HepG2 (cell line): ENCODE measurements at places on chromosomes 6 and 20. TPM values are rescaled to one million over a fixed set of nuclear protein-coding genes. Genes with fewer than 3 reads are reported as not detected.

Gene DEF6
- total RNA-seq, result 9.6 and 10.0 TPM in 2 replicates

Gene XKR7
- total RNA-seq, result not detected in 2 replicates

Gene SOX18
- 1.3 and 1.9 TPM in 2 replicates for total RNA-seq

Gene PPP1R3D
- total RNA-seq, result 3.7 and 4.0 TPM in 2 replicates

Gene RBPJL
- total RNA-seq, result not detected in 2 replicates

Gene ALDH5A1
- 27.6 and 32.5 TPM in 2 replicates for total RNA-seq

Gene CARMIL1
- 2.6 and 2.9 TPM in 2 replicates for total RNA-seq

Gene CLPSL2
- total RNA-seq, result not detected in 2 replicates

- no peak for DNase-seq
Measured at GRCh38 chr6:33567836-33568235, 12.2 kb downstream of the BAK1 start.

DNA sequence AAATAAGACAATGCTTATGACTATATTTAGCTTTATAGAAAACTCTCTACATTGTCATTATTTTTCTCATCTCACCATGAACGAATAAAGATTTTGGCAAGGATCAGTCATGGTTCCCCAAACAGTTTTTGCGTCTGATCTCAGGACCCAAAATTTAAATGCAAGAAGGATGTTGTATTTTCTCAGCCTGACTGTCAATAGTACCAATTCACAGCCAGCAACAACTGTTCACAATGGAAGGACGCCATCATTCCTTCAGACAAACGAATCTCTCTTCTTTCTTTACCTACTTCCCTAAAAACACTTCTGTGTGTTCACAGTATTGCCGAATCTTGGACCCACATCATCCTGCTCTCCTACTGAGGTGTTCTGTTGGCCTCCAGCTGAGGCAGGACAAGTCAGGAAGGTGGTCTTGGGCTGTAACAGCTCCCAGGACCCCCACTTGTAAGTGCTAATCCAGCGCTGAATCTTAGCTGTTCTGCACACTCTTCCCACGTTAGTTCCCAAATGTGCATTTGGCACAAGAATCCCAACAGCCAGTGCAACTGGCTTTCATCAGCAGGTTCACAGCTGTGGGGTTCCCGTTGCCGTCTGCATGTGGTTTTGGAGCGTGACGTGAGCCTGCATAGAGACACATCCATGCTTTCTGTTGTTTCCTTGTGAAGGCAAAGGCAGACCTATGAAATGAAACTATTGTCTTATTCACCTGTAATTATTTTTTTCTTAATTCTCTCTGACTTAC is 600.0 kb downstream of the QKI start:
- no peak for DNase-seq

- DNase-seq, result no peak
Measured at GRCh38 chr20:12827816-12828385, 180.9 kb upstream of the SPTLC3 start.

DNA sequence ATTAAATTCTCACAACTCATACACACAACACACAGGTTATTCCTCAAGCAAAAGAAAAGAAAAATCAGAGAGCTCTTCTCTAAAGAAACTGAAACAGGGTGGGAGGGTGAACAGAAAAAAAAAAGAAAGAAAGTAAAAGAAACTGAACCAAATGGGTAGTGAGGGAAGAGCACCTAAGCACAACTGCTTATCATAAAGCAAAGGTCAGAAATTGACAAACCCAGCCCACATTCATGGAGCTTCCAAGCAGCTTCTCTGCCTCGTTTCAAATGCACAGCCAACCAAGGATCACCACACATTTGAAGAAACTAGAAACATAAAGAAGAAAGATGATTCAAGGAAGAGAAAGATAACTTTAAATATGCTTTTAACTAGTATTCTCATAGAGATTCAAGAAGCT is 90.5 kb downstream of the RNGTT start:
- no peak for DNase-seq

DNA sequence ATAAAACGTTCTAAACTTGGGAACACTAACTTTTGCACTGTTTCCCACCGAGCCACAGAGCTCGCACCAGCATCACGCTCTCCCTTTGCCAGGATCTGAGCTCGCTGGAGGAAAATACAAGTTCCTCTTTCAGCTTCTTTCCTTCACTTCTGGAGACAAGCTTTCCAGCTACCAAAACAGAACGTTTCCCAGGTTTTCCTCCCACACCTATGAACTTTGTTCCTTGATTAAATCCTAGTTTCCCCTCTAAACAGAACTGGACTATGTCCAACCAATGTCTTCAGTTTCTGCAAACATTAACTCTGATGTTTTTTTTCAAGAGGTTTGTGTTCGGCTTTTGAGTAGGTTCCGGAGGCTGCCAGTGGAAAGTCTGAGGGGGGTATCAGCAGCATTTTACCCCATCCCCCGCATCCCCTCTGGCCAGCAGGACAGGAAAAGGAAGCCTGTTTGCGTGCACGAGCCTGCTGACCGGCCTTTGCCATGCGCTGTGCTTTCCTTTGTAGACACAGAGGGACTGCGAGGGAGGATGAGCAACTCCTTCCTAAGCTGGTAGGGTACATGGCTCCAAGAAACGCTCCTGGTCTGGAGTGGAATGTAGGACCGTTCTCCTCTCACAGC is 135.5 kb downstream of the LY86 start:
- DNase-seq, result peak; percentile 24

DNA sequence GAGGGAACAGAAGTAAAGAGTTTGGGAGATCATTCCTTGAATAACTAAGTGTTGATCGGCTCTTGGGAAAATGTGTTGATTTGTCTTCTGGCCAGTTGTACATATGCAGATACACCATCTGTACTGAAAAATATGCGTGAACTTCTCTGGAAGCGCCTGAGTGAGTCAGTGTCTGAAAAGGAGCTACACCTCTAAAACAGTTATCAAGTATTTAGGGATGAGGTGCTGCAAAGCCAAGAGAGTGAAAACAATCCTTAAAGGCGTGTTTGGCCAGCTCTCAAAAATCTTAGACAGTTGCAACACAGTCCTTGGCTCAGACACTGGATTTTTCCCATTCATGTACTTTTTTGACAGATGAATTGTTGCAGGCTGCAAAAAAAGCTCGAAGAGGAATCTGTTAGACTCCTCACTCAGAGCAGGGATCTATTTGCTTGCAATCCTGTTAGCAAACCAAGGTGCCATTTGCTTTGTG is 61.3 kb downstream of the BMP6 start:
- DNase-seq, result no peak

DNA sequence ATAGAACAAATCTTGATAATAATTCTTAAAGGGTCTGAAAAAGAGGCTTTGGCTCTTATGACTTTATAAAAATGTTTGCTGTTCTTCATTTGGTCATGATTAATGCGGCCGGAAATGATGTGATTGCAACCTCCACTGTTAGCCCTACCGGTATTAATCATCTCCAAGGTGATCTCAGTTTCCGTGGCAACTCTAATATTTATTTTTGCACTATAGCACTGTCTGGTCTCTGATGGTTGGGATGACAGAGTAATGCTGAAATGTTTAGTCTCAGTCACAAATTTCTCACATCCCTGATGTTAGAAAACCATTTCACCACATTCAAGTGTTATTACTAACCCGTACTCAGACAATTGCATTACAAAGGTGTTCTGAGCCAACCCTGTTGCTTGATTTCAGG is 87.4 kb downstream of the TMEM200A start:
- no peak for DNase-seq

GRCh38 chr20:49610691-49611538 is 43.0 kb upstream of the PTGIS start:
- DNase-seq, result peak; percentile 87

DNA sequence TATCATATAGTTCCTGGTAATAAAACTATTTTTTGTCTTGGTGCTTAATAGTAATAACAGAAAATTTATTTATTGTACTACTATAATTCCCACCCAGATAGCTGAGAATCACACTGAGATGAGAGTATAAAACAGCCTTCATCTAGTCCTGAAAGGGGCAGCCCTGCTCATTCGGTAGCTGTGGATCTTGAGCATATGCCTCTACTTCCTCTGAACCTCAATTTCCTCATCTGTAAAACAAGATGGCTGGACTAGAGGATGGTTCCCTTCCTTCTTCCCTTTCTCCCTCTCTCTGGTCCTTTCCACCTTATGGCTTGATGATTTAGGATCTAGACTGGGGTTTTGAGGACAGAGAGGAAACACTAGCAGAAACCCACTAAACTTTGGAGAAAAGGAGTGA is 15.0 kb downstream of the FKBP5 start:
- no peak for DNase-seq

GRCh38 chr6:132194529-132194928 is 206.7 kb downstream of the MOXD1 start:
- DNase-seq, result no peak

- DNase-seq, result no peak
Measured at GRCh38 chr6:163485388-163485851, 70.9 kb downstream of the QKI start.

DNA sequence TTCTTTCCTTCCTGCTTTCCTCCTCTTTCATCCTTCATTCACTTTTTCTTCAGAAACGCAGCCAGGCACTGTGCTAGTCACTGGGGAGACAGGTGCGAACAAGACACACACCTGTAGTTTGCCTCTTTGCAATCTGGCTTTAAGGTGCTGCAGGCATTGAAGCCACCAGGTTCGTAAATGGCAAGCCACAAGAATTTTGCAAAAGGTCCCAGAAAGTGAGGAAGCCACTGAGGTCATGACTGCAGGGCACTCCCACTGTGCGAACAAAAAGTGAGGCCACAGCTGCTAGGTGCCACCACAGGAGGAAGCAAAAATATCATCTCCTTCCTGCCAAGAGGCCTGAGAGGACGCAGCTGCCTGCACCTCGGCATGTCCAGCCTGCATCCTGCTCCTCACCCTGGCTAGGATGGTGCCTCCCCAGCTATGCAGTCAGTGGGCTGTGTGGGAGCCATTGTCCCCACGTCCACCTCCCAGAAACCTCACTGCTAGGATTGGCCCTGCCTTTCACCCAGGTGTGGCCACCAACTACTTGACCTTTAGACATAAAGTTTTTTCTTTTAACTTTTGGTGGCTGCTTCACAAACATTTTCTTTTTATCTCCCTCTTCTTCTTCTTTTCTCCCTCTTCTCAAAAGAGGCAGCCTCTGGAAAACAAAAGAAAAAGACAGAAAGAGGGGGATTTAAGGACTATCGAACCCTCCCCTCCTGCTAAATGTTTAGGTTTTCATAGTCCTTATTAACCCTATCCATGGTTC is 230.8 kb downstream of the BCAS1 start:
- no peak for DNase-seq

GRCh38 chr20:3208786-3209256 is 477 bp upstream of the ITPA start:
- DNase-seq, result no peak

GRCh38 chr6:150634176-150634963 is 34.7 kb downstream of the PLEKHG1 start:
- no peak for DNase-seq

DNA sequence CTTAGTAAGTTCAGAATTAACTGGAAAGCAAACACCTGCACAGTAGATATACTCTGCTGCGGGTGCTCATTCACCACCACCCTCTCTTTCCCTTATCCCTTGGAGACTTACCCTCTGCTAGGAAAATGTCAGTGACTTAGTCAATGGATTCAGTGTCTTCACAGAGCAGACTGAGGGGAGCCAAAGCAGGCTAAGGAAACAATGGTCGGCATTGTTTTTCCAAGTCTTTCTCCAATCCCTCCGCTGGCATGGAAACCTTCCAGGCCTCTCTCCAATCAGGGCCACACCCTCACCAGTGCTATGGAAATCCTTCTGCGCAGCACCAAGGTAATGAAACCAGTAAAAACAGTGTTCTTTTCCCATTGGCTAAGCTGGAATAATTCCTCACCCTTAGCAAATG is 531.2 kb downstream of the TFAP2B start:
- DNase-seq, result peak; percentile 3

DNA sequence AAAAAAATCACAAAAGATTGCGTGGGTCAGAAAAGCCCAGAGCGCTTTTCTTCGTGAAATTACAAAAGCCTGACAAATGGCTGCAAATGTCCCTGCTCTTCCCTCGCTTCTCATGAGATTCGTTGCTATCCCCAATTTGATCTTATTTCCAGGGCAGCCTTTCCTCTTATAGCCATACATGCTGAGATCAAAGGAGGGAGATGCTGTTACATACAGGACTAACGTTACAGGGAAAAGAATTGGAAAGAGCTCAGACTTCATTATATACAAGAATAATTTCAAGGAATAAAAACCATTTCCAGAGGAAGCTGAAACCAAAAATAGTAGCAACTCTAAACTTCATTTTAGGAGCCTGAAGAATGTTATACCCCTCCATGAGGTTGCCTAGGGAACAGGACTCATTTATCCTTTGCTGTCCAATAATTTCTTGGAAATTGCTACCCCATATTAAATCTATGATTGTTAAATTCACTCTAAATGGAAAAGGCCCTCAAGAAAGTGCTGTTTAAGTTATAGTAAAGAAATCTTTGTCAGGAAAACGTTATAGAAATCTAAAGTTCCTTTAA is 81.0 kb downstream of the METTL24 start:
- DNase-seq, result no peak

DNA sequence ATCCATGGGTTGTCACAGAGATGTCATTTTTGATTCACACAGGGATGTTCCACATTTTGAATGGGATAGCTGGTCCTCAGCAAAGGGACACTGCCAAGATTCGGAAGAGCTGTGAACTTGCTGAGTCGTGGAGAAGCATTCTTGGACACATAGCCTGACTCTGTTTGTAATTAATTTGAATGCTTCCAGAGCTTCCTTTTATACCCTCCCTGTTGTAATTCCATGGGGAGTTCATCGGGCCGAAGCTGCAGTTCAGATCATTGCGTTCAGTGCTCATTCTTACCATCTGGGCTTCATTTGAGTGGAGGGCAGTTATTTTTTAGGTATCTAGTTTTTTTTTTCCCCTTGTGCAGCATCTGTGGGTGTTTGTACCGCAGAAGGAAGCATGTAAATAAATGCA is 126.5 kb downstream of the SLC24A3 start:
- DNase-seq, result no peak

- no peak for DNase-seq
Measured at GRCh38 chr6:38287487-38287886, 352.2 kb downstream of the BTBD9 start.
